GM23248 (cell line): ENCODE measurements at places on chromosomes 1 and 21. TPM values are rescaled to one million over a fixed set of nuclear protein-coding genes. Genes with fewer than 3 reads are reported as not detected.

The PGLYRP4 gene
- total RNA-seq, result not detected in 2 replicates

The ARHGAP30 gene
- total RNA-seq, result not detected in 2 replicates

The RXFP4 gene
- not detected in 2 replicates for total RNA-seq

The HYI gene
- 28.5 and 35.7 TPM in 2 replicates for total RNA-seq

The CD84 gene
- not detected in 2 replicates for total RNA-seq

The PTGS2 gene
- 67.9 and 69.3 TPM in 2 replicates for total RNA-seq

The RHD gene
- total RNA-seq, result 0.25 TPM in 1 of 2 replicates, not detected in the other

The KIF17 gene
- 0.11 TPM in 1 of 2 replicates, not detected in the other for total RNA-seq

The PI4KB gene
- total RNA-seq, result 51.7 and 65.9 TPM in 2 replicates

The DMRTA2 gene
- total RNA-seq, result not detected in 2 replicates

The CNN3 gene
- 200 and 213 TPM in 2 replicates for total RNA-seq

The CAPN8 gene
- total RNA-seq, result 0.25 TPM in 1 of 2 replicates, not detected in the other

The KRTAP10-5 gene
- not detected in 2 replicates for total RNA-seq

The ELAVL4 gene
- not detected in 2 replicates for total RNA-seq

The SLC1A7 gene
- 0.13 TPM in 1 of 2 replicates, not detected in the other for total RNA-seq

The DEGS1 gene
- 192 and 227 TPM in 2 replicates for total RNA-seq

The S100B gene
- not detected in 2 replicates for total RNA-seq
